RCC 7860 (cell line): ENCODE measurements at places on chromosomes 12 and 14.

- DNase-seq: no peak
Observed at GRCh38 chr12:113449839-113450238, 21.8 kb downstream of the LHX5 start.

DNA sequence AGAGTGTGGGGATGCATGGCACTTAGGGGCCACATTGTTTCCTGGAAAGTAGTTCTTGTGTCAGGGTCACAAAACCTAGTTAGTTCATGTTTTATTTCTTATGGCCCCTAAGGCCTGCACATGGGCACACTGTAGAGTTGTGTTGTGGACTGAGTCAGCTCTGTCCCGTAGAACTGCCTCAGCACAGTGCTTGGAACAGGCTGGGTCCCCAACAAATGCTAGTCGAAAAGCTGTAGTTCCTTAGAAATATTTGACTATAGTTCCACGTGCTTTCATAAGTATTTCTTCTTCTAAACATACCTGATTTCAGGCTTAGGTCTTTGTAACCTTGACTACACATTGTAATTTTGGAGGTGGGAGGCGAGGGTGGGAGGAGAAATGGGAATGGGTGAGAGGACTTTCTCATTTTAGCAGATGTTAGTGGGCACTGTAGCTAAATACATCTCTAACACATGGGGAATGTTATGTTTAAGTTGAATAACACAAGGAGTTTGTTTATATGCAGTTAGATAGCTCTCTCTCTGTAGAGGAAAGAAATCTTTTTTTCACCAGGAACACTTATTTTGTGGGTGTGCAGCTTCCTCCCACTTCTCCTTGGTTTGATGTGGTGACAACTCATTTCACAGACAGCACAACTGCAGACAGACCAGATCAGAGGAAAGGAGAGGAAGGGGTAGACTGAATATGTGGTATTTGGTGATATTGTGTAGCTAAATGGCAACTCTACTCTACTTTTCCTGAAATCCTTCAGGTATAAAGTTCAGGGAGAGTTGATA, 39.5 kb upstream of the DACT1 start:
- no peak for DNase-seq

DNA sequence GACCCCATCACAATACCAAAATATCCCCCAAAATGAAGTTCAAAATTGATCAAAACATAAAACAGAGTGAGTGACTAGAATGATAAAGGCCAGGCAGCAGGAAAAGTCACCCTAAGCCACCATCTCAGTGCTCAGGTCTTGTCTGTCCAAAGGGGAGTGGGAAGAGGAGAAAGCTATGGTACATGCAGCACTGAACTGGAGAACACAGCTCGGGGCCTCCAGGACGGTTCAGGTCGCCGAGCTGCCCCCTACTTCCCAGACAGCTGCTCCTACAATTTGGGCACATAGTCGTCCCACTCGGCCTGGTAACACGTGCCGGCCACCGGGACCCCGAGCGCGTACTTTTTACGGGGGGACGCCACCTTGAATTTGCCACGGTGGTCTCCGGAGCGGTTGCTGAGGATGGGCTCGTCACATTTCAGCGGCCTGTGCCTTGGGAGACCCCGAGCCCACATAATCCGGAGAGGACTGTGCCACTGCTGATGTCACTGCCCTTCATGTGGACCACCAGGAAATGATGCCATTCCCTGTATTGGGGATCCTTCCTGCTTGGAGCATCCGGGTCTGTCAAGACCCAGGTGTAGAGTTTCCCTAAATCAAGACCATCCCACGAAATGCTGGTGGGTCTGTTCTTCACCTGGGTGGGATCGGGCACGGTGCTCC, 31.6 kb downstream of the AK7 start:
- DNase-seq: no peak

DNA sequence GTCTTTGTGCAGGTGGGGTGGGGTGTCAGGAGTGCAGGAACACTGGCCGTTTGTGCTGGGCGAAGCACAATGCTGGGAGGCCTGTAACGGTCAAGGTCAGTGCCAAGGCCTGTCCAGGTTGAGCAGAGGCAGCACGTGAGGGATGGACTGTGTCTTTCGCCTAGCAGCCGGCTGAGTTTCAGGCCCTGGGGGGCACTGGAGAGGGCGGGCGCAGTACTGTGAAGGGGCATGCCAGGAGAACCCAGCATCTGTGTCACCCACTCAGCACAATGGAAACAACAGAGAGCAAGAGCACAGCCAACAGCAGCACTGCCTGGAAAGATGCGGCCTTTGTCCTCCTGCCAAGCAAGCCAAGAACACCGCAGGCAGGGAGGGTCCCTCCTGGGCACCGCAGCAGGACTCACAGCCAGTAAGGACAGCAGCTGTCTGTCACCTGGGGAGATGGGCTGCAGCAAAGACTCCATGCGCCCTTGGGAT, 25.2 kb downstream of the SLC25A47 start:
- DNase-seq: no peak

DNA sequence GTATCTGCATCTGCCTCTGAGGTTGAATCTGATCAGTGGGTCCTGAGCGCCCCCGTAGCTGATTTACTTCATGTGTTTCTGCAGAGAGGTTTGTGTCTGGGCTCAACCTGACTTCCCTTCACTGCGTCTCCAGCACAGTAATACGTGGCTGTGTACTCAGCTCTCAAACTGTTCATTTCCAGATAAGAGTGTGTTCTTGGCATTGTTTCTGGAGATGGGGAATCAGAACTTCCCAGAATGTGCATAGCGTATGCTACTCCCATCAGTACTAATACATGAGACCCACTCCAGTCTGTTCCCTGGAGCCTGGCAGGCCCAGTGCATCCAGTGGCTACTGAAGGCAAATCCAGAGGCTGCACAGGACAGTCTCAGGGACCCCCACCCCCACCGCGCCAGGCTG, 1297.2 kb downstream of the TMEM121 start:
- DNase-seq: no peak

DNA sequence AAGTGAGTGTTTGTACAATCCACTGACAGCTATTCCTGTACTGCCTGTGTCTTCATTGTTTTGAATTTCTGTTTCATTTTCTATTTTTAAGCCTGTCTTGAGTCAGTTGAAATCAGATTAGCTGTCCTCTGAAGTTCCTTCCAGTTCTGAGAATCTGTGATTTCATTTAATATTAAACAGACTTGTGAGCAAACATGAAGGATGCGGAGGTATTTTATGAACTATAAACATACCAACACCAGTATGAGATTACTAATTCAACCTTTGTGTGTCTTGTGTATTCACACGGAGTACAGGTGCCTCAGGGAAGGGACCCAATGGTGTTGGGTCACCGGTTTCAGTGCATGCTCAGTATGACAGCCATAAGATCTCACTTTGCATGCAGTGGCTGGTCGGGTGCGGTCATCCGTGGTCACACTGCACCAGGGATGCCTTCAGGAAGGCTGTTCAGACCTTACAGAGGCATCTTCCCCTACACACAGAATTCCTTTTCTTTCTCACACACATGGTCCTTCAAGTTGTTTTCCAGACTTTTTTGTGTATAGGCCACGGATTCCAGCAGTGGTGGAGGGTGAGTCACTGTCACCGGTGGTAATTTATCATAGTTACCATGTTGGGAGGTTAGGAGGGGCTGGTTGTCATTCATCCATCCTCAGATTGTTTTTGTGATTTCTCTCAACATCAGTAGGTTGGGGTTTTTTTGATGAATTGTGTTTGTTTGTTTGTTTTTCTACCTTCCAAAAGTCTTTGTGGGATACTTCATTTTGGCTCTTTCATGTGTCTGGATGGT, 103.0 kb upstream of the SFSWAP start:
- no peak for DNase-seq

- peak; percentile 49 for DNase-seq
Observed at GRCh38 chr12:93573552-93574223, 1.2 kb downstream of the SOCS2 start.
